Sciatic nerve (tissue), 2 donors: ENCODE measurements at places on chromosomes 7 and 10.

GRCh38 chr7:83824214-83824613 lies 175.3 kb upstream of the SEMA3E start:
- DNase-seq, result no peak

- no peak for DNase-seq
These were observed 87.1 kb downstream of the HECW1 start for GRCh38 chr7:43199371-43200160.

DNA sequence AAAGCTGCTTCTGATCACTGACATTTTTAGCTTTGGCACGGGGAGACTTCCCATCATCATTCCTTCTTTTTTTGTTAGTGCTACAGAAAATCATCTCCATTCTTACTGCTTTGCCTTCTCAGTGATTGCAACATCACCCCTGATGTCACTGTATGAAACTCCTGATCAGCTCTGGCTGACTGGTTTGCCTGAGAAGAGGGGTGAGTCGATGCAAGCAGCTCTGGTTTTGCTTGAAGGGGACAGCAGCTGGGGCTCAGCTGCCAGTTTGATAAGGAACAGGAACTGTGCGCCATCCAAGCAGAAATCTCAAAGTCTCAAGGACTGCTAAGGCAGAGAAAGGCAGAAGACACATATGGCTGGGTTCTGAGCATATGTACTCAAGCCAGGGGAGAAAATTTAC lies 808.5 kb upstream of the CELF2 start:
- DNase-seq, result no peak

GRCh38 chr7:128453836-128454804 lies 1.6 kb upstream of the HILPDA start:
- DNase-seq, result peak; percentile 92

DNA sequence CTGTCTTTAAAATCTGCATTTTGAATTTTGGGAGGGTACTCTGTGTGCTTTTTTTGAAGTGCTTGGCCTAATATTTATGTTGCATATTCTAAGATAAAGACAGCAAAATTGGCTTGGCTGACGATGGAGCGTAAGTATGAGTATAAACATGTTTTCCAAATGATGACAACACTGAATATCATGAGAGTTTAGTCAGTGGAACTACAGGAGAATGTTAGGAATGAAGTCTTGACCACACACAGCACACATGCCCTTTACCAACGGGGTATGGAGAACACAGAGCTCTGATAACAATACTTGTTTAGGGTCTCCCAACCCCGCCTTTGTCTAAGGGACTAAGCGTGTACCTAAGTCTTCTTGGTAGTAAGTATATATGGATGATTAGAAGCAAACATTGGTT lies 253.9 kb upstream of the FZD8 start:
- no peak for DNase-seq

DNA sequence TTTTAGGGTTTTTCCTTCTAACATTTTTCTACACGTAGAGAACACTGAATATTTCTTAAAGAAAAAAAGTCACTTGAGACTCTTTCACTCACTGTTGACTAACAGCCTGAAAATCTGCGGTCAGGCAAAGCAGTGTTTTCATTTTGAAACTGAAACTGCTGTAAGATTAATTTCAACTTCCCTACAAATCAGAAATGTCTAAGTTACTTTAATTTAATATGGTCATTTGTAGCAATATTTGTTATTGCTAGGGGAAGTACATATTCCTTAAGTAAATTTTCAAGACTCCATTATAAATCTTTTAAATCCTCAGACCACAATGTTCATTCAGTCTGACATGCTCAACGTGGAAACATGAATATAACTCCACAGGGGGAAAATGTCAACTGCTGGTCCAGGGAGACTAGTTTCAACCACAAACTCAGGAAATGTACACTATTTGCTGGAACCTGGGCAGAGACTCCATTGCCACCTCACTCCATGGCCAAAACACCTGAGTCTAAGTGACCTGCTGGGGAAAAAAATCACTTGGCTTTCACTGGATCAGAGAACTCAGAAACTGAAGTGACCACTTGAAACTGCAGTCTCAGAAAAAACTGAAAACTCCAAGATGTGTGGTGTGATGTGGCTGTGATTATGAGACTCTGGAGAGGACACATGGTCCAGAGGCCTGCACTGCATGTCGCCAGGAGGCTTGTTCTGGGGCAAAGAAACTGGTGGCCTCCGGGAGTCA lies 161.2 kb downstream of the TAX1BP1 start:
- no peak for DNase-seq

- no peak for DNase-seq
These were observed 2.0 kb upstream of the NFKB2 start for GRCh38 chr10:102393411-102394078.

DNA sequence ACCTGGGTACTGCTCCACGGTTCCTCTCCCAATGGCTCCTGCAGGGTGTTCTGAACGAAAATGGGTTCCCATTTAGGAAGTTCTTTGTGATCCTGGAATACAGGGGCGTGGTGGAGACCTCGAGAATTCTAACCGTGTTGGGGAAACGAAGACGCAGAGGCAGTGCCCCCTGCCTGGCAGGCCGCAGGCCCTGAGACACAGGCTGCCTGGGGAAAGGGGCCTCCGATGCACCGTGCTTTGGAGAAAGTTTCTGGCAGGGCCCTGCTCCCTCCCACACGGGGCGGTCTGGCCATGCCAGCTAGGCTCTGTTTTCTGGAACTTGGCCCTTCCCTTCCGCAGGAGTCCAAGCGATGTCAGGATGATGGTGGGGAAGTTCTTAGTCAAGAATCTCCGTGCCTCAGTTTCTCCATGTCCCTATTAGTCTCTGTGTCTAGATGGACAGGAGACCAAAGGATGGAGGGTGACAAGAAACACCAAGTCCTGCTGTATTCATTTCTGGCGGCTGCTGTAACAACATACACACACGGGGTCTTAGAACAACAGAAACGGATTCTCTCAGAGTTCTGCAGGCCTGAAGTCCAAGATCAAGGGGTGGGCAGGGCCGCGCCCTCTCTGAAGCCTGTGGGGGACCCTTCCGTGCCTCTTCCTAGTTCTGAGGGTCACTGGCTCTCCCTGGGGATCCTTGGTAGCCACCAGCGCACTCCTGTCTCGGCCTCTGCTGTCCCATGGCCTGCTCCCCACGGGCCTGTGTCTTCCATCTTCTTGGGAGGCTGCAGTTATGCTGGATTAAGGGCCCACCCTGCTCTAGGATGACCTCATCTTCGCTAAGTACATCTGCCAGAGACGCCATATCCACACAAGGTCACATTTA lies 27.7 kb downstream of the PRKAG2 start:
- no peak for DNase-seq

DNA sequence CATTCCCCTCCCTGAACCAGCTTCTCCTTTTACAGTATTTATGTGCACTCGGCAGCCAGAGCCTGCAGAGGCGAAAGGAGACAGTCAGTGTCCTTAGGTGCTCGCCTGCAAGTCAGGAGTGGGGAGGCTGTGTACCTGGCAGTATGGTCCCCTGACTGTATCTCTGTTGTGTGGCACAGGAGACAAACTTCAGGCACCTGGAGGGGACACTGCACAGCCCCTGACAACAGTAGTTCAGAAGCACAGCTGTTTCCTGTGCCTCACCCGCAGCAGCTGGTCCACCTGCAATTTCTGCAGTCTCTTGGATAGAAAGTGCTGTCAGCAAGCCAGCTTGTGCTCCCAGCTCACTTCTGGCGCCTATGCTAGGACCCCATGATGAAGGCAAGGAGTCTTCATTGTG lies 73.4 kb upstream of the LAMB4 start:
- no peak for DNase-seq

- no peak for DNase-seq
These were observed 52.5 kb upstream of the MPP7 start for GRCh38 chr10:28355376-28355775.

- DNase-seq, result no peak
These were observed 12.1 kb downstream of the CSTF2T start for GRCh38 chr10:51687296-51687695.

DNA sequence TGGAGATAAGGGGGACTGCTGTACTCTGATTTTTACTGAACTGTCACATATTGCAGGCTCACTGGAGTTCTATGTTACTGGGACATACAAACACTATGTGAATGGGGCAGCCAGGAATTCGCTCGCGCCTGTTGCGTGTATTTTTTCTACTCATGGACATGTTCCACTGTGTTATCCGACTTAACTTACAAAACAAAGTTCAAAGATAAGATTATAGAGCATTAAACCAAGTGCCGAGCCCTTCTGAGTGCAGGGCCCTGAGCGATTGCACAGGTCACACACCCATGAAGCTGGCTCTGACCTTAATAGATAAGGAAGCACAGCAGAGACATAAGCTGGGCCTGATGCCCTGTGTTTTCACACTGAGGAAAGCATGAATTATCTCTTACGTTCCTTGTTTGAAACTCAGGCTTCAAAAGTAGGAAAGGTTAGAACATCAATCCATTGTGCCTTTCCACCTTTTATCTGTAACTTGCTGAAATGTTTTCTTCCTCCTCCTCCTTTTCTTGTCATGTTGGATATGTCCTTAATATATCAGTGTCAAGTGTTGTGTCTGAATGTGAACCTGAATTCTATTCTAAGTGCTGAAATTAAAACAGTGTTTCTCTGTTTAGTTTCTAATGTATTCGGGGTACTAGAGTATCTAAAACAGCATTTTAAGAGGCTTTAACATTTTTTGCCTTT lies 273.8 kb downstream of the AUTS2 start:
- DNase-seq, result no peak

- DNase-seq, result no peak
These were observed 442.3 kb upstream of the AKR1E2 start for GRCh38 chr10:4383651-4384098.

DNA sequence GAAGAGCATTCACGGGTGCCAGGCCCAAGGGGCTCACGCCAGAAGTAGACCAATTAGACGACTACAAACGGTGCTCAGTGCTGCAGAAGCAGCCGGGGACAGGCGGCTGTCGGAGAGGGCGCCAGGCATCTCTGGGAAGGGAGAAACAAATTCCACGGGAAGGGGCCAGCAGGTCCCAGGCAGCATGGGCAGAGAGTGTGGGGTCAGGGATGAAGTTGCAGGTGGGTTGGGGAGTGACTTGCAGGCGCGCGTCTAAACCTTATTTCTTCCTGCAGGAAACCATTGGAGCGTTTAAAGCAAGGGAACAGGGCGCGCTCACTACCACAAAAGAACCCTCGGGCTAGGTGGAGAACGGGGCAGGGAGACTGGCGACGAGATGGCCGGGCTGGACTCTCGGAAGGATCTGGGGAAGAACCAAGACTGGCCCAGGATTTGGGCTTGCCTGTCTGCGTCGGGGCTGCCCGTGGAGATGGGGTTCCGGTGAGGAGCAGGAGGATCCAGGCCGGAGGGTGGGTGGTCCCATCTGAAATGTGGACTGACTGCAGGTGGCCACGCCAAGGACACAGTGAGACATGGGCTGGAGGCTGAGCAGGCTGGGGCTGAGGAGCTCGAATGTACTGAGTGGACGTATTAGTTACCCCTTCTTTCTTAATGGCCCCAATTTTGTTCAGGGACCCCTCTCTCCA lies 116.3 kb upstream of the DIP2C start:
- no peak for DNase-seq

- DNase-seq, result peak; percentile 80
These were observed at the start of gene UBTD1 for GRCh38 chr10:97498841-97499560. UBTD1 (plus strand) TSS chr10:97498924; CDS start chr10:97499204, 280 bp downstream.

GRCh38 chr7:127884066-127884559 lies 147.1 kb downstream of the LRRC4 start:
- no peak for DNase-seq

DNA sequence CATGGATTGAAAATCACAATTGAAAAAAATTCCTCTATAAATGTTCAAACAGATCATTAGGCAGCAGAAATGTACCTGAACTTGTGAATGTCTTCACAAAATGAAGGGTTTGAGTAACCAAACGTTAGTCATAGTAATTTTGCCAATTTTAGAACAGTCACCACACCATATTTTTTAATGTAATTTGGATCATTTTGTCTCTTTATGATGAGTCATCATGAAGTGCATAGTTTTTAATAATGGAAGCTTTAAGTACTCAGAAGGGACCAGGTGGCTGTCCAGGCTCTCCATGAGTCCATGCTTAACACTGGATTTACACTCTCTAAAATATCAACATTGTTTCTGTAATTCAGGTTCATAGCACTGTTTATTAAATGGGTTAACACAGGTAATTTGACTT lies 219.2 kb downstream of the ETV1 start:
- no peak for DNase-seq

- no peak for DNase-seq
These were observed 25.6 kb upstream of the IL15RA start for GRCh38 chr10:6002809-6003510.

GRCh38 chr7:41378156-41378555 lies 324.7 kb downstream of the INHBA start:
- DNase-seq, result no peak

- DNase-seq, result no peak
These were observed 14.2 kb downstream of the UCMA start for GRCh38 chr10:13219685-13220670.

- DNase-seq, result no peak
These were observed 51.4 kb upstream of the ANLN start for GRCh38 chr7:36338256-36338655.
